ENCODE measurements at places on chromosomes 13 and 19.

GRCh38 chr13:91169321-91170050 lies 178.0 kb upstream of the MIR17HG start:
- DNase-seq: no peak

DNA sequence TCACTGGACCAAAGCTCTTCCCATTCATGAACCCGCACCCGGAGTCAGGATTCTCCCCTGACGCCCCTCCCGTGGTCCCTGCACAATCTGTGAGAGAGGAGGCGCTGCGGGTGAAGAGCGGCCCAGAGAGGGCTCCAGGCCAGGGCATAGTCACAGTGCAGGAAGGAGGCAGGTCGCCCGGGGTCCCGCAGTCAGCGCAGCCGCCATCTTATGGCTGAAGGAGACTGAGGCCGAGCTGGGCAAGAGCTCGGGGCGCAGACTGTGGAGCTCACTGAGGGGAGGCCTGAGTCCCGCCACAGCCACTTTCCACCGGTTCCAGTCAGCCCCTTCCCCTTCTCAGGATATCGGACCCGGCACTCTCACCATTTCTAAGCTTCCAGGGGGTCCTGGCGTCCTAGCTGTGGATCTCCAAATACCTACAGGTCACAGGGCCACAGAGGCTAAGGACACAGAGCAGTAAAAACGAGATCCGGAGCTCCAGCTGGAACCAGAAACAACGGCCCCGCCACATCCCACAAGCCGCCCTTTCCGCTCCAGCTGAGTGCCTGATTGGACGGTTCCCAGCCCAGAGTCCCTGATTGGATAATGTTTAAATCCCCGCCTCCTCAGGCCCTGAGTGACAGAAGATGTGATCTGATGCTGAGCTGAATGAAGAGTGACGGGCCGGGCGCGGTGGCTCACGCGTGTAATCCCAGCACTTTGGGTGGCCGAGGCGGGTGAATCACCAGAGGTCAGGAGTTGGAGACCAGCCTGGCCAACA lies at the start of gene ZNF99:
Gene ZNF99, minus strand, starts transcription at position 501 of the 760 bp plus-strand sequence. Its CDS starts 135 bp downstream, at position 366.
- DNase-seq: no peak

- DNase-seq: no peak
These were observed 27.6 kb downstream of the ARHGEF18 start for GRCh38 chr19:7376151-7376852.

DNA sequence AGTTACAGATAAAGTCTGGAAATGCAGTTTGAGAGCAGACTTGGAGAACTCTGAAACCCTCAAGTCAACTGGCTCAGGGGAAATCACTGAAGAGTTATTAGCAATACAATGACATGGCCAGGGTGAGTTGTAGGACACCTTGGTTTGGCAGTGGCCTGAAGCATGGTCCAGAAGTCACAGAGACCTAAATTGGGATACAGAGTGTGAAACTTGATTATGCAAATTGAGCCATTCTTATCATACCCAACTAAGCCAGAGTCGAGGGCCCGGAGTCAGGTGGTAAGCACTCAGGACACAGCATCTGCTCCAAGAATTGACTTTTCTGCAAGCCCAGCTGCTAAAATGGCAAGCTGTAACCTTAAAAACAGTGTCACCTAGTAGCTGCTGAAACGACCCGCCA lies 224.5 kb downstream of the DCLK1 start:
- DNase-seq: no peak

DNA sequence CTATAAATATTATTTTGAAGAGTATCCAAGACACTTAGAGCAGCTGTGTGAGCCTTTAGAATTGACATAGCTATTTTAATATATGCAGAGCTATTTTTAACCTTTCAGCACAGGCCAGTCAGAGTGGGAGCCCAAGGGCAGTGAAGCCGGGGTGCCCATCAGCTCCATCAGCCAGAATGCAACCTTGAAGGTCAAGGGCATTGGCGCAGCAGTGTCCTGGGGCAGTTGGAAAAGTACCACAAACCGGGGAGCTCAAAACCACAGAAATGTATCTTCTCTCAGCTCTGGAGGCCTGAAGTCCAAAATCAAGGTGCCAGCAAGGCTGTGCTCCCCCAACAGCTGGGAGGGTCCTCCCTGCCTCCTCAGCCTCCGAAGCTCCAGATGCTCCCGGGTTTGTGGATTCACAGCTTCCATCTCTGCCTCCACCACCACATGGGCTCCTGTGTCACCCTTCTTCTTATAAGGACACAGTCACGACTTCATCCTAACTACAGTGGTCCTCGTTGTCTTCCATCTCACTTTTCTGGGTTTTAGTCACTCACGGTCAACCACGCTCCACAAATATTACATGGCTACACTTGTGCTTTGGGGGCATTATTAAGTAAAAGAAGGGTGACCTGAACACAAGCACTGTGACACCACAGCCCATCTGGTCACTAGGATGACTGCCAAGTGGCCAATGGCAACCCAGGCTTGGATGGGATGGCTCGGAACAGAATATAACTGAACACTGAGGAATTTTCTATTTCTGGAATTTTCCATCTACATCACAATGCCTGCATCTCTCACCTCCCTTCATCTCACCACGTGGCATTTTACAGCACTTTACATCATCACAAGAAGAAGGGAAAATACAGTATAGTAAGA lies 15.9 kb upstream of the GAS6 start:
- DNase-seq: no peak

- no peak for DNase-seq
These were observed 374.4 kb downstream of the SPRY2 start for GRCh38 chr13:79966493-79966895.

DNA sequence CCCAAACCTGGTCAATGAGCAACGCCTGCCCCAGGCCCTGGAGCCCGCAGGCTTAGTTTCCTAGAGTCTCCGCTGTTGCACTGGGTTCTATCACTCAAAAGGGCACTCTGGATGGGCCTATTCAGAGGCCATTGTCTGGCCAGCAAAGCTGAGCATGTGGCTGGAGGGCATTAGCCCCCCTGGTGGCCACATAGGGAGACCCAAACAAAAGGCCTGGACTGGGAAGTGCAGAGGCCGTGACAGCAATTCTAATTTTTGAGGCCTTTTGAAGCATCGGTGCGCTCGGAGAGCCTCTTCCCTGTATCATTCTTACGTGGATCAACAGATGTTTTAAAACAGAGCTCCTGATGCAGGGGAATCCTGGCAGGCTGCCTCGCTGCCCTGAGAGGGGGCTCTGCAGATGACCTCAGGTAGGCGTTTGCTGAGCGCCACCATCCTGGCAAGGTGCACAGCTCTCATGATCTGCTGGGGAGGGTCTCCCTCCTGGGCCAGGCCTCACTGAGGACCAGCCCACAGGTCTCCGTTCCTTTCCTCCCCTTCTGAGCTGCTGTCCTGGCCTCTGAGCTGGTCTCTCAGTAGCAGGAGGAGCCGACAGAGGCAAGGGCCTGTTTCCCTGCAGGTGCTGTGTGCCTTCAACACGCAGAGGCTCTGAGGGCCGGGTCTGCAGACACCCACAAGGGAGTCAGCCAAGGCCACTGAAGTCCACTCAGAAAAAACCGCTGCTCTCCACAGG lies 190.5 kb downstream of the URI1 start:
- no peak for DNase-seq

GRCh38 chr19:1987197-1988187 lies 28.0 kb downstream of the BTBD2 start:
- DNase-seq: no peak

GRCh38 chr13:91214031-91214430 lies 133.5 kb upstream of the MIR17HG start:
- DNase-seq: no peak

DNA sequence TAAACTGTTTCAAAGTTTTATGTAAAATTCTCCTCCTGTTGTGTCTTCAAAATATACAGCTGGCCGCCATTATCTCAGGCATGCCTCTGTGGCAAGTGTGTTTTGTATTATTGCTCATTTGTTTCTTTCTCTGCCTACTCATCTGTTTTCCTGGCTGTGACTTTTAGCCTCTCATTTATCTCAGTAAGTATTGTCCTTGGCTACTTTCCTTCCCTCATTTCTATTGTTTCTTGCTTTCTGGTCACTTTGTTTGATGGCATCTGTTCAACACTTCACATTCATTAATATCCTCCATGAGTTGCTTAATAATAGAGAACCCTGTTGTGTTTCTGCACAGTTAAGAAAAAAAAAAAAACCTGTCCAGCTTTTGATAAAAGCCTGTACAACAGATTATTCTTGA lies 869.4 kb downstream of the PCDH17 start:
- no peak for DNase-seq

DNA sequence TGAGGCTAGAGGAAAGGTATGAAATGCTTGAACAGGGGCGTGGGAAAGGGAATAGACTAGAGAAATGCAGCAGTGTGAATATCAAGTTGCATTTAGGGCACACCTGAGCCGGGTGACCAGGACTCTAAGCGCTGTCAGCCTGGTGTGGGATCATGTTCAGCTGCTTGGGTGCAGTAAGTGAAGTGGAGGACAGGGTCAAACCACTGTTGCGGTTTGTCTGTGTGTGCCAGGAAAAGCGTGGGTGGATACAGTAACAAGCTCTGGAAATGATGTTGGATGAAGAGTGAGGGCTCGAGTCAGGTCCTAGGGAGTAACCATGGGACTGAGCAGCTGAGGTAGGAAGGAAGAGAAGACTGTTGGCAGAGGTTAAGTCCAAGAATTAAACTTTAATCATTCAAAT lies 15.8 kb downstream of the DGKH start:
- no peak for DNase-seq

GRCh38 chr13:51950722-51951121 lies 60.5 kb downstream of the ATP7B start:
- DNase-seq: no peak

DNA sequence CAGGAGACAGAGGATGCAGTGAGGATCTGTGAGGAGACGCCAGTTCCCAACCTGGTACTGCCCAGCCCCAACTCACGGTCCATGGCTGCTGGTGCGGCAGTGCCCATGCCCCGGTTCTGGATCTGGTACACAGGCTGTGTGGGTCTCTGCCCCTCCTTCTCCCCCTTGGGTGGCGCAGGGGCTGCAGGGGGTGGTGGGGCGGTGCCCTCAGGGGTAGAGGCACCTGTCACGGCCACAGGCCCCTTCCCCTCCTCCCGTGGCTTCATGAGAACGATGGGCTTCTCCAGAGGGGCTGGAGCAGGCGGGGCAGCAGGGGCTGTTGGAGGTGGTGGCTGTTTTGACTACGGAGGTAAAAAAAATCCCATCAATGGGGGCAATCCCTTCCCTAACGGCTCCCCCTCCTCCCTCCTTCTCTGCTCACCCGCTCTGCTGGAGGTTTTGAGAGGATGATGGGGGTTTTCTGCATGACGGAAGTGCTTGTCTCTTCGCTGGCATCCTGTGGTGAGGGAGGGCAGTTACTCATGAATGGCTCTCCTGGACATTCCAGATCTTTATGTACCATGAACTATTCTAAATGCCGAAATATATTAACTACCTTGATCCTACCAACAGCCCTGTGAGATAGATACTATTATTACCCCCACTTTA lies 7.1 kb downstream of the SMG9 start:
- DNase-seq: no peak

- no peak for DNase-seq
These were observed 9.2 kb upstream of the MEX3D start for GRCh38 chr19:1577090-1577928.

- DNase-seq: peak; percentile 38
These were observed 109.0 kb upstream of the RNF113B start for GRCh38 chr13:98285852-98286594.

DNA sequence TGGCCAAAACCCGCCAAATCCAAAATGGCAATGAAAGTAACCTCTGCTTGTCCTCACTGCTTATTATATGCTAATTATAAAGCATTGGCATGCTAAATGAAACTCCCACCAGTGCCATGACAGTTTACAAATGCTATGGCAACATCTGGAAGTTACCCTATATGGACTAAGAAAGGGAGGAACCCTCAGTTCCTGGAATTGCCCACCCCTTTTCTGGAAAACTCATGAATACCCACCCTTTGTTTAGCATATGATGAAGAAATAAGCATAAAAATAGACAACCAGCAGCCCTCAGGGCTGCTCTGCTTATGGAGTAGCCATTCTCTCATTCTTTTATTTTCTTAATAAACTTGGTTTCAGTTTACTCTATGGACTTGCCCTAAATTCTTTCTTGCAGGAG lies 269.8 kb downstream of the OLFM4 start:
- no peak for DNase-seq

GRCh38 chr13:80036845-80037504 lies 304.0 kb downstream of the SPRY2 start:
- DNase-seq: no peak
